ENCODE measurements at places on chromosomes 6 and 20. TPM values are rescaled to one million over a fixed set of nuclear protein-coding genes. Genes with fewer than 3 reads are reported as not detected.

DNA sequence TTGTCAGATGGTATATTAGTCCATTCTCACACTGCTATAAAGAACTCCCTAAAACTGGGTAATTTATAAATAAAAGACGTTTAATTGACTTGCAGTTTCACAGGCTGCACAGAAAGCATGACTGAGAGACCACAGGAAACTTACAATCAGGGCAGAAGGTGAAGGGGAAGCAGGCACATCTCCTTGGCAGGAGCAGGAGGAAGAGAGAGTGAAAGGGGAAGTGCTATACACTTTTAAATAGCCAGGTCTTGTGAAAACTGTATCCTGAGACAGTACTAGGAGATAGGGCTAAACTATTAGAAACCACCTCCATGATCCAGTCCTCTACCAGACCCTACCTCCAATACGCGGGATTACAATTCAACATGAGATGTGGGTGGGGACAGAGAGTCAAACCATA is 193.9 kb upstream of the KCNG1 start:
- no peak for DNase-seq

GRCh38 chr20:796921-797320 is 28.6 kb upstream of the SLC52A3 start:
- DNase-seq, result no peak

- DNase-seq, result no peak
These were observed 147.2 kb upstream of the RPS6KA2 start for GRCh38 chr6:166774292-166774691.

GRCh38 chr6:145003145-145003544 is 718.0 kb downstream of the UTRN start:
- DNase-seq, result no peak

DNA sequence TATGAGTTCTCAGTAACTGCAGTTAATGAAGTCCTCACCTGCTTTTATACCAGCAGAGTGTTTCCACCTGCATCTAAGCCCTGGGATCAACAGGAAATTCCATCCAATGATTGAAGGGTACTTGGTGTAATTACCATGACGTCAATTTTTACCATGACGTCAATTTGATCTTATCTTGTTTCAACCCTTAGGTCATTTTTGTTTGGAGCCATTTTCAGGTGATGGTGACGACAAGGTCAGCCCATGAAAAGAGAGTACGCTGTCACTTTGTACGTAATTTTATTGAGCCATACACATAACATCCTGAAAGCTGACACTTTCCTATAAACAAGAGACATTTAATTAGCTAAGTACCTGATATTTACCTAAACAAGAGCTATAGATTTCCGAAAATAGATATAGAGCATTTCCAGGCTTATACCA is at the start of gene CGA:
Gene CGA, minus strand, starts transcription at position 20 of the 423 bp plus-strand sequence. CDS start 6,906 bp downstream, outside the sequence.
- no peak for DNase-seq

DNA sequence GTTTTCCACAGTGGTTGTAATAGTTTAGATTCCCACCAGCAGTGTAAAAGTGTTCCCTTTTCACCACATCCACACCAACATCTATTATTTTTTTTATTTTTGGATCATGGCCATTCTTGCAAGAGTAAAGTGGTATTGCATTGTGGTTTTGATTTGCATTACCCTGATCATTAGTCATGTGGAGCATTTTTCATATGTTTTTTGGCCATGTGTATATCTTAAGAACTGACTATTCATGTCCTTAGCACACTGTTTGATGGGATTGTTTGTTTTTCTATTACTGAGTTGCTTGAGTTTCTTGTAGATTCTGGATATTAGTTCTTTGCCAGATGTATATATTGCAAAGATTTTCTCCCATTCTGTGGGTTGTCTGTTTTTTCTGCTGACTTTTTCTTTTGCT is 820.1 kb downstream of the TENT5A start:
- no peak for DNase-seq

GRCh38 chr6:47129129-47129528 is 87.0 kb upstream of the ADGRF1 start:
- DNase-seq, result no peak

GRCh38 chr6:104252276-104252675 is 607.4 kb downstream of the HACE1 start:
- DNase-seq, result no peak

Gene CENPW
- 7.5 TPM for total RNA-seq

Gene HBS1L
- total RNA-seq, result 128 TPM

Gene GNAS
- total RNA-seq, result 344 TPM

DNA sequence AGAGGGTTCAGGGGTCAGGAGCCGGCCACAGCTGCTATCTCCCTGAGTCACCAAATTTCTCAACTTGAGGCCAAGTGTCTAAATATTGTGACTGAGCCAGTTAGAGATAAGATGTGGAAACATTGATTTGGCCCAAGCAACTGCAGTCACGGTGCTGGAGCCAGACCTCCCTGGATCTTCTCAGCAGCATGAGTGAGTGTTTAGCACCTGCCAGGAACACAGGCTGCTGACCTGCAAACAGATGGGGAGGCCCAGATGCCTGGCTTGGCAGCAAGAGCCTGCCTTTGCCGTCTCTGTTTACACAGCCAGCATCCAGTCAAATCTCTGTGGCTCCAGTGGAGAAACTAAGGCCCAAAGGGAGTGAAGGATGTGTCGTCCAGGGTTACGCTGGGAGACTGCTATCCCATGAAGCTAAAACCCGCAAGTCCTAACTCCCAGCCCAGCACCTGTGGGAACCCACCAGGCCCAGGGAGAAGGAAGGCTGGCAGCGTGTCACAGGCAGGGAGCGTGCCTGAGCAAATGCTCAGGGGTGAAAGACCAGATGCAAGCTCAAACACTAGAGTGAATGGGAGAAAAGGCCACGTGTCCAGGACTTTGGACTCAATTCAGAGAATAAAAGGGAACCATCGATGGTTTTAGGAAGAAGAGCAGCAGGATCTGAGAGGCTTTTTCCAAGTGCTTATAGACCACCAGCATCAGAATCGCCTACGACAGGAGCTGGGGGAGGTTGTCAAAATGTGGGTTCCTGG is 15.9 kb upstream of the PTGIS start:
- peak; percentile 42 for DNase-seq

DNA sequence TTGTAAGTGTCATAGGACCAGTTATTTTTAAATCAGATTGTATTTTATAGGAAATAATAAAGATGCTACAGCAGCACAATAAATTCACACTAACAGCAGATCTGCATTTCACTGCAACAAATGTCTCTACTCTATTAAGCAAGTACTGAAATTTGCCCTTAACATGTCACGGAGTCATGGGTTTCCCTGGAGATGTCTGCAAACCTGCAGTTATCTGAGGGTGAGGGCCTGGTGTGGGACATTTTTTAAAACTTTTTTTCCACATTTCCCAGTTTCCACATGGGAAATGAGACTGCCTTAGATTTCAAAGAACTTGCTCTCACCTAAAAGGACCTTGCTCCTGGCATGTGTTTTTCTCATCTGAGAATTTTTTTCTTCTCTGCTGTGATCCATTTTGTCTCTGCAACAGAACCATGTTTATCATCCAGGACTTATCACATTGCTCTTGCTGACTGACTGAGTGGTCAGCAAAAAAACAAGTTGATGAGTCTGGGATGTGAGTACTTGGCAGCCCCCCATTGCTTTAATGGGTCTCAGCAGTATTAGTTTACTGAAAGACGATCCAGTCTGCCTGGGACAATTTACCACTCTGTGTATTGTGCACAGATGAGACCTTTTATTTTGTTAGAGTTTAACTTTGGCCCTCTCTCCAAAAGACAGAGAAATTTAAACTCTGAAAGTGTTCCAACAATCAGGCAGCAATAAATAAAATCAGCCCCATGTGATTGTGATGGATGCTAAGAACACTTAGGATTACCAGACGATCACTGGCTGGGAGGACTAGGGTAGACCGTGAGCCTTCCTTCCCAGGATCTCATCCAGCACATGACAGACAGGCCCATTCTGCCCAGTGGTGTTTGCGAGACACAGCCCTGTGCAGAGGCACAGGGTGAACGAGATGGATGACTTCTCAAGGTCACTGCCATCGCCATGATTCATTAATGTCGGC is 268.8 kb downstream of the BTBD9 start:
- no peak for DNase-seq

- DNase-seq, result peak; percentile 49
These were observed 125.3 kb downstream of the ANKS1A start for GRCh38 chr6:35014341-35014740.

Gene DYNLT2
- total RNA-seq, result 2.8 TPM

Gene SLC16A10
- total RNA-seq, result 13.6 TPM

GRCh38 chr6:165745492-165745891 is 82.5 kb upstream of the PDE10A start:
- no peak for DNase-seq

Gene LRRC73
- 2.7 TPM for total RNA-seq

DNA sequence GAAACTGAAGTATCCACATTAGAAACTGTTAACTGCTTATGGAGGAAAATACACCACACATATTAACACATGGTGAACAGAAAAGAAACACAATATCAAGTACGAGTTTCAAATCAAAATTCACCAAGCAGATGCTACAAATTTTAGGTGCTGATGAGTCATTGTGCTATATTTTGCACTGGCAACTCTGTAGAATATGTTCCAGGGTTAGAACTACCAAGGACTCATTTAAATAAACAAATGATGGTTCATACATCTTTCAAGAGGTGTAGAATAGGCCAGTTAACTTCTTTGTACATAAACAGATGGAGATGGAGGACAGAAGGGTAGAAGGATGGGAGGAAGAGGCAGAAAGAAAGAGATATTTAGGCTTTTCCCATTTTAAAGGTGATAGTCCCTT is 184.9 kb downstream of the ARHGAP18 start:
- DNase-seq, result no peak

Gene SH3BGRL2
- total RNA-seq, result 21.2 TPM

- no peak for DNase-seq
These were observed 45.1 kb downstream of the CEP85L start for GRCh38 chr6:118606268-118606667.

DNA sequence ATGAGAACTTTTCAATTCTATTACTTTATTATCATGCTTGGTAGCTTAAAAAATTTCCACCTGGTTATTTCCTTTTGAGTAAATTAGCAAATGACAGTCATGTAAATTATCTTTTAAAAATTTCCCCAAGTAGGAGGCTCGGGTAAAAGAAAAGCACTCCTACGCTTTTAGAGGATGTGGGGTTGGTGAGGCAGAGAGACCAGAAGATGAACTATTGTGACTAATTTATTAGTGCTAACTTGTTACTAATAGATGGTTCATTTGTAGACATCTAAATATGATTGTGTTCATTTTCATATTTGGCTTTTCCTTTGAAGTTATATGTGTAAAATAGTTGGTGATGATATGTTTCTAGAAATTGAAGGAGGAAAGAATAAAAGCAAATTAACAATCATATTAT is 27.0 kb downstream of the ZNF292 start:
- DNase-seq, result no peak

DNA sequence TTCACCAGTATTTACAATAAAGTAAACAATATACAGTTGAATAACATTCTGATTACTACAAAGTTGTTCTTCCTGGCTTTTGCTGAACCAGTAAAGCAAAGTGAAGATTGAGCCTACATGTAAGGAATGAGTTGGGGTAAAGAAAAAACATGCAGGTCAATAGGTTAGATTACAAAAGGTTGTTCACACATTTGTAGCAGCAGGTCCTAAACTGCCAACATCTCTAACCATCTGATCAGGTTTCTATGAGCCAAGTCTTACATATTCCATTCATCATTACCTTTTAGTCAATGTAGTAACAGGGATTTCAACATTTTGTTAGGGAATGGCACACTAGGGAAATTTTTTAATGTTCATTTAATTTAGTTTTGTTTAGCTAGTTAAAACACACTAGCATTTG is 9.3 kb upstream of the CALHM6 start:
- DNase-seq, result no peak

GRCh38 chr6:37129566-37129965 is 40.4 kb upstream of the PIM1 start:
- DNase-seq, result no peak

- no peak for DNase-seq
These were observed 202.3 kb downstream of the GMPR start for GRCh38 chr6:16440636-16441212.

Gene PTCRA
- not detected for total RNA-seq

DNA sequence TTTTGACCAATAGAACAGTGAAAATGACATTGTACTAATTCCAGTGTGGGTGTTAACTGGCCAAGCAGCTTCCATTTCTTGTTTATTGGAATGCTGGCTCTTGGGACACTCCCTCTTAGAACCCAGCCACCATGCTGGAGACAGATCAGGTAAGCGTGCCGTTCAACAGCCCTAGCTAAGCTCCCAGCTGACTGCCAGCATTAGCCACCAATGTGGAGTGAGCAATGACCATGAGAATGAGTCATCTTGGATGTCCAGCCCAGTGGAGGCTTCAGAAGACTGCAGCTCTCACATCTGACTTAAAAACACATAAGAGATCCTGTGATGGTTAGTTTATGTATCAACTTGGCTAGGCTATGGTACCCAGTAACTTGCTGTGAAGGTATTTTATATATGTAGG is 3.0 kb upstream of the LINC00237 start:
- DNase-seq, result no peak

DNA sequence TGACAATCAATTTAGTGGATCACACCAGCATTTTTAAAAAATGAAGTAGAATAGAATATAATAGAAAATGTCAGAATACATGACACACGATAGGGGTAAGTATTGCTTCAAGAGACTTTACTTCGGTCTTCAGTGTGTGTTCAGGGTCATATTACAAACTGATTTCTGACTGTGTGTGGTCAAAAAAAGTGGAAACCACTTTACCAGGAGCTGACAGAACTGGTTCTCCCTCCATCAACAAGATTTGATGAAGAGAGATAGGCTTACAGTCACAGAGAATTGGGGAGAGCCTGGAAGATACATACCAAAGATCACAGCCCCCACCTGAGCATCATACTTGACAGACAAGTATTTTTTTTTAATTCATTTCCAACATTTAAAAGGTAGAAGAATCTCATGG is 21.7 kb downstream of the ARMC2 start:
- DNase-seq, result no peak

Gene PCK1
- total RNA-seq, result 0.31 TPM

Gene NEURL2
- total RNA-seq, result 2.8 TPM

Gene CFAP206
- 3.0 TPM for total RNA-seq

DNA sequence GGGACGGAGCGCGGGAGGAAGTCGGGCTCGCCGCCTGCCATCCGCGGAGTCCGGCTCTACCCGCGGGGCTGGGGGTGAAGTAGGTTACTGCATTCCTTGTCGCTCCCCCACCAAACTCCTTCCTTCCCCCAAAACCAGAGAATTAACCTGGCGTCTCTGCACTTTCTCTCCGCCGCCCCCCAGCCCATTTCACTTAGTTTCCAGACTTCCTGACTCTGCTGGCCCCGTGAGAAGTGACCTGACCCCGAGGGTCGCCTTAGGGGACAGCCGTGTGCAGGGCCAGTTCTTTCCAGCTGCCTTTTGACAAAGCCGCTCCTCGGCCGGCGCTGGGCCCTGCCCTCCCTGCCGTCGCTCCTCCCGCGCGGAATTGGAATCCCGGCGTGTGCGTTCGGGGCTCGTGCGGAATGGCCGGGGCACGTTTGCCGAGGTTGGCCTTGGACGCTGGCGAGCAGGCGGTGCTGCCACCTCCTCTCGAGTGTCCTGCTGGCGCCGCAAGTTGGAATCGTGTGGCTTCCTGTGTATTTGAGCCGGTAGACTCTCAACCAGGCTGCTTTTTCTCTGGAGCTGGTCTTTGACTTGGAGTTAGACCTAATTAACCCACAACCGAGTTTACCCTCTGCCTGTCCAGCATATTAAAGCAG is 650 bp downstream of the DCBLD1 start:
- peak; percentile 4 for DNase-seq

Data from occipital lobe (tissue), 3 donors.